Motor neuron (in vitro differentiated cells): ENCODE measurements at places on chromosomes 6 and 20. TPM values are rescaled to one million over a fixed set of nuclear protein-coding genes. Genes with fewer than 3 reads are reported as not detected.

C2 gene
- 1.2 and 1.5 TPM in 2 replicates for total RNA-seq

CCM2L gene
- 0.73 TPM in 1 of 2 replicates, not detected in the other for total RNA-seq

- ATAC-seq: no peak
Measured at GRCh38 chr6:128350416-128351254, 169.8 kb downstream of the PTPRK start.

CAGE1 gene
- total RNA-seq: 0.19 TPM in 1 of 2 replicates, not detected in the other

FAM83C gene
- 0.19 and 0.28 TPM in 2 replicates for total RNA-seq

NR2E1 gene
- 0.27 and 0.46 TPM in 2 replicates for total RNA-seq

DNA sequence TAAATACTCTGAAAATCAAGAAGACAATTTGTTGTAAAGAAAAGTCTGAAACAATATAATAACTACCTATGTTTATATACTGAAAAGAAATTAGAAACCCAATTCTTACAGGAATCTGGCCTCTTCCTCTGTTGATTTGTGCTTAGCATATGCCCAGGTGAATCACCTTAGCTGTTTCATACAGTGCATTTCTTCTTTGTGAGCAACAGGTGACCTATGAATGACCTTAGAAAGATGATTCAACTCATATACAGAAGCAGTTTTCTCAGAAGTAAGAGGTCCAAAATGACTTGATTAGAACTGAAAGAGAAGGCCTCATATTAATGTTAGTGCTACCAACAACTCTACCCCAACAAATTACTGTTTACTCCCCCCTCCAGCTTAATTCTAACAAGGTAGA lies 419.5 kb upstream of the ID4 start:
- ATAC-seq: no peak

- ATAC-seq: no peak
Measured at GRCh38 chr6:157904999-157905398, 76.7 kb upstream of the SYNJ2 start.

TMEM151B gene
- 0.27 and 0.41 TPM in 2 replicates for total RNA-seq

KCNK16 gene
- not detected in 2 replicates for total RNA-seq

GRCh38 chr6:15342114-15342513 lies 96.2 kb downstream of the JARID2 start:
- ATAC-seq: no peak

GRCh38 chr6:90209527-90209926 lies 87.1 kb downstream of the BACH2 start:
- ATAC-seq: no peak

C6orf132 gene
- total RNA-seq: 0.23 and 0.31 TPM in 2 replicates

DNA sequence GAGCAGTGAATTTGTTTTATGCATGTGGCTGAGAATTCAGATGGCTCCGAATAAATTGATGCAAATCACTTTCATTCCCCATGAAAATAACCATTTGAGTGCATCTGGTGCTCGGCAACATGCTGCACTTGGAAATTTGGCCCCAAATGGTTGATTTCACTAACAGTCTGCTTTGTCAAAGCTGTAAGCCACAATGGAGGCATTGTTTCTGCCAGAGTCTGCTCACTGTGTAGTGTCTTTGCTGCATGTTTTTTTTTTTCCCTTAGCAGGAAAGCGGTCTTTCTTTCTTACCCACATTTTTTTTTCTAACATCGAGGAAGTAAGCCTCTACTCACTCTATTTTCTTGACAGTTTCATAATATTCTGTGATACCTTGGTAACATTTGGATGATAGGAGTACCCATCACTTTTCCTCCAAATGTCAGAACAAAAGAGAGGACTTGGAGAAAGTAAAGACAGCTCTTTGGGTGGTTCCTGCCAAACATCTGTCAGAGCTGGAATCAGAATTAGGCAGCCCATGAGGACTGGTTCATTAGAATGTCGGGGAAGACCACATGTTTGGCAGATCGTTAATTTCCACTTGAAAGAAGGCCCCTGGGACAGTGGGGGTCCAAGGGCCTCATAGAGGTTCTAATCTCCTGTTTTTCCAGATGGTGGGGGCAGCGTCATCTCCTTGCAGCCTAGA lies 149.5 kb downstream of the DOK5 start:
- peak; percentile 25 for ATAC-seq

GRCh38 chr20:61052195-61052750 lies 199.8 kb upstream of the CDH4 start:
- ATAC-seq: no peak

- no peak for ATAC-seq
Measured at GRCh38 chr6:16130437-16130891, 1.6 kb downstream of the MYLIP start.

LY6G6D gene
- total RNA-seq: not detected in 2 replicates

EPPIN gene
- total RNA-seq: 0.23 and 0.46 TPM in 2 replicates

VNN1 gene
- total RNA-seq: 0.06 TPM in 1 of 2 replicates, not detected in the other

REV3L gene
- 35.2 and 38.4 TPM in 2 replicates for total RNA-seq

GNAS-AS1 gene
- 0.50 and 1.2 TPM in 2 replicates for total RNA-seq

GRCh38 chr6:163608204-163608644 lies 193.7 kb downstream of the QKI start:
- ATAC-seq: no peak

DNA sequence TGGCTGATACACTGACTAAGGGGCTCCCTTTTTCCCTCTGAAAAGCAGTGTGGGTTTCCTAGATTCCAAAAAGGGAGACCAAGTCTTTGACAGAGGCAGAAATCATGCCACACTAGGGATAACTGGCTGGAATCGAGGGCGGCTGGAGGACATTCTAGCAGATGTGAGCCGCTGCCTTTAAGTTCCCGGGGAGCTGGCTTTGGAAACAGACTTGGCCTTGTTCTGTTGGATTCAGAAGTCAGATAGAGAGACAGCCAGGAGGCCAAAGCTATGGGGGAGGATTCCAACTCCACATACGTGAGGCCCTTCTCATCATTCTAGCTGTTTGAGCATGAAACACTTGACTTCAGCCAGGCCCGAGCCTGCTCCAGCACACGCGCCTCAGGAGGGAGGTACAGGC lies 109.9 kb upstream of the FOXC1 start:
- ATAC-seq: no peak

PHACTR1 gene
- 20.9 and 27.4 TPM in 2 replicates for total RNA-seq

- ATAC-seq: no peak
Measured at GRCh38 chr6:127912914-127913313, 12.1 kb upstream of the THEMIS start.

DNA sequence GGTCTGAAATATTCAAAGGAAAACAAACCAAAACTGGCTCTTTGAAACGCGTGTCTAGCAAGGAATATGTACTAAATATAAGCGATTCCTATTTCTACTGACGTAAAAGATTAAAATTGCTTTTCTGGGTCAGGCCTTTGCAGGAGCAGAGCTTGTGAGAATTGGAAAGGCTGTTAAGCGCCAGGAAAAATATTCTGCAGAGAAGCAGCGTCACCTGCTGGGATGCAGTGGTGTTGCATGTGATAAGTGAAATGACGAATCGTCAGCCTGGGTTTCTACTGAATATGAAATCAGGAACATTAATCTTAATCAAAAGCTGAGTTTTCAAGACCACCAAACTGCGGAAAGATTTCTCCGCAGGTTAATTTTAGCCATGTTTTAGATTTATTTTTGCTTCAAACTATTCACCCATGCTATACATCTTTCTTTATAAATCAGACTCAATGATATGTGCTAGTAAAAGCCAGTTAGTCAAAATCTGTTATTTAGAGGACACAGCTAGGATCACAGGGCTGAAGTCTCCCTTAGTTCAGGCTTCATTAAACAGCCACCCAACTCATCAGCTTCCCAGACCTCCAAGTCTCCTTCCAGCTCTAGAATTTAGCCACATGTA lies 67.4 kb downstream of the ALDH8A1 start:
- ATAC-seq: peak; percentile 46

- ATAC-seq: peak; percentile 61
Measured at GRCh38 chr20:52859156-52859876, 112.8 kb upstream of the TSHZ2 start.

SIRPA gene
- 5.4 and 5.8 TPM in 2 replicates for total RNA-seq

HELZ2 gene
- 16.4 and 19.3 TPM in 2 replicates for total RNA-seq

DNA sequence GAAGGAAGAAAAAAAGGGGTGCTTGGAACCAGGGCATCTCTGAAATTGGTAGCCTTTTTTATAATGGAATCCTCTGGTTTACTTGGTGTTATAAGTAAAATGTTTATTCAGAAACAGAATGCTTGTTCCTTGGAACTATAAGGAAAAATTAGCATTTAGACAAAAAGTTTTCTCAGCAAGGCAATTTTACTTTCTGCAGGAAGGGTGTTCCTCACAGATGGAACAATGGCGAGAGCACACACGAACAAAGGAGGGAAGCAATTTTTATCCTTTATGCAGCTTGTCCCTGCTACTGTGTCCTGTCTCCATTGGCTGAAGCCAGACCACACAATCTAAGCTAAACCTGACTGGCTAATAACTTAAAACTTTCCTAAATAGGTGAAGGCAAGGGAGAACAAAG lies 22.7 kb upstream of the FANCE start:
- no peak for ATAC-seq

GCM1 gene
- 0.44 and 0.52 TPM in 2 replicates for total RNA-seq

DNA sequence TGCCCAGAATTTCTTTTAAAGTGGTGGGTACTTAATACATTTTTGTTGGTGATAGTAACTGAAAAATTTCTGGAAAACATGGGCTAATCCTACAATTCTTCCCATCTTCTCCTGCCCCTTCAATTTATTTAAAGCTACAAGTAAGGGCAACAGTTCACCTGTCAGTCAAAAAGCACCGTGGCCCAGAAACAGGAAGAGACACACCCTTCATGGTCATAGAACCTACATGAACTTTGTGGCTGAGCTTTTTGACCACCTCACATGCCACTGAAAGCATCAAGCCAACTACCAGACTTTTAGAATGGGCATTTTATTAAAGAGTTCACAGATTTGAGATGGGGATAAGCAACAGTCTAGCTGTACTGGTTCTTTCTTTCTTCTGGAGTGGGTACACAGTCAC lies 201.1 kb upstream of the CNR1 start:
- ATAC-seq: no peak

BPIFB1 gene
- not detected in 2 replicates for total RNA-seq

BMP2 gene
- 4.3 and 5.5 TPM in 2 replicates for total RNA-seq

- peak; percentile 6 for ATAC-seq
Measured at GRCh38 chr6:168609914-168610490, 169.0 kb downstream of the SMOC2 start.

DNA sequence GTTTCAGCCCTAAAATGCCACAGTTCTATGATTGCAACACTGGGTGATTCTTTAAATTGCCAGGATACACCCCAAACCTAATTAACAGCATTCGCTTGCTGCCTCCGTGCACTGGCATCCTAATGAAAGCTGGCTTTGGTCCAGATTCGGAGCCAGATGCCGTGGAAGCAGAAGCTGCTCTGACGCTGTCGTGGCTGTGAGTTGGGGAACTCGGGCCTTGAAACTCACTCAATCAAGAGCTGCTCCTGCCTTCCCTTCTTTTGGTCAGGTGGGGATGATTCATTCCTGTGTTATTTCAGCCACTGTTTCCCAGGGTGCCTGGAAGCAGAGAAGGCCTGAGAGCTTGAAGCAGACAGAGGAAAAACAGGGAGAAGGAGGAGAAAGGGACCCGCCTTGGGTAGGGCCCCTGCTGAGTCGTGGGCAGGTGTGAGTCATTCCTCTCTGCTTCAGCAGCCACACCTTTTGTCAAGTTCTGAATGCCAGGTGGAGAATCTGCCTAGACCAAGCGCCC lies 36.2 kb upstream of the DSP start:
- peak; percentile 97 for ATAC-seq

KIF25 gene
- total RNA-seq: 1.2 and 1.7 TPM in 2 replicates

DNA sequence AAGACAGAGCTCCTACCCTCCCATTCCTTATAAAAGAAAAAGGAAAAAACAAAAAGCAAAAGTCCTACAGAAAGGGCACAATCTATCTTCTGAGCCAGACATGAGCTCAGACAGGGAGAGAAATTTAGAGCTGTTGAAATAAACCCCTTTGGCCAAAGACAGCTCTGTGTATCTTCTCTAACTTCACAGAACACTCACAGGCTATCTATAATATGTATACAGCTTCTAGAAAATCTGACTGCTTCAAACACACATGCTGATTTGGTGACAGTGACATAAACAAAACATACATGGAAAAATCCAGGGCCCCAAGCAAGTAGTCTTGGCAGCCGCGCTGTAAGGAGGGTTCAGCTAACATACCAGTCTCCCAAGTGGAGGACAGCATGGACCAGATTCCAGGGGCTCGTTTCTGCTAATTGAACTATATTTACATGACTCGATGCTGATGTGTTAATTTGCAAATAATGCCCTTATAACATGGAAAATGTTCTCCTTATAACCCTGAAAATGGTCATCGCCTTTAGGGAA lies 37.0 kb downstream of the MTFR2 start:
- ATAC-seq: no peak

- ATAC-seq: peak; percentile 31
Measured at GRCh38 chr6:151286214-151286613, 46.4 kb downstream of the AKAP12 start.

IL20RA gene
- total RNA-seq: not detected in 2 replicates

GRCh38 chr6:47698342-47698787 lies at the start of gene ADGRF4:
Gene ADGRF4 (plus strand): TSS chr6:47698580. CDS start chr6:47707246, 8,666 bp downstream.
- ATAC-seq: peak; percentile 52

GRCh38 chr20:44739942-44740341 lies 5.7 kb upstream of the KCNK15 start:
- ATAC-seq: no peak

DNA sequence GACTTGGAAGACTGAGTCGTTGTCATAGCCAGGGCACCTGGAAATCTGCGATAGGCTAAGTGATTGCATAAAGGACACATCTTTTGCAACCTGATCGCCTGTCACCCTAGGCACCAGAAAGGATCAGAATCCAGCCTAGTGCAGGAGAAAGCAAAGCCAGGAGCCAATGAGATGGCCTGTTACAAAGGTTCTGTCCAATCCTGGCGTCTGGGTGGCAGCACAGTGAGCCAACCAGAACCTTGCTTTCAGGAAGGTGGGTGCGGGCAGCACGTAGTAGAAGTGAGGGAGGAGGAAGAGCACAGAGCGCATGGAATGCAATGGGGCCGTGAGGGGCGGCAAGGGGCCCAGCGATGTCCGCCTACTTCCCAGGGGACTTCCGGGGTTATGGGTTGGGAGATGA lies 120.4 kb upstream of the GGTLC1 start:
- no peak for ATAC-seq

NOX3 gene
- total RNA-seq: not detected in 2 replicates
